ENCODE measurements at places on chromosomes 7 and 10.
A peak's percentile ranks its signal among the peaks of the same experiment; 100 is the strongest.

DNA sequence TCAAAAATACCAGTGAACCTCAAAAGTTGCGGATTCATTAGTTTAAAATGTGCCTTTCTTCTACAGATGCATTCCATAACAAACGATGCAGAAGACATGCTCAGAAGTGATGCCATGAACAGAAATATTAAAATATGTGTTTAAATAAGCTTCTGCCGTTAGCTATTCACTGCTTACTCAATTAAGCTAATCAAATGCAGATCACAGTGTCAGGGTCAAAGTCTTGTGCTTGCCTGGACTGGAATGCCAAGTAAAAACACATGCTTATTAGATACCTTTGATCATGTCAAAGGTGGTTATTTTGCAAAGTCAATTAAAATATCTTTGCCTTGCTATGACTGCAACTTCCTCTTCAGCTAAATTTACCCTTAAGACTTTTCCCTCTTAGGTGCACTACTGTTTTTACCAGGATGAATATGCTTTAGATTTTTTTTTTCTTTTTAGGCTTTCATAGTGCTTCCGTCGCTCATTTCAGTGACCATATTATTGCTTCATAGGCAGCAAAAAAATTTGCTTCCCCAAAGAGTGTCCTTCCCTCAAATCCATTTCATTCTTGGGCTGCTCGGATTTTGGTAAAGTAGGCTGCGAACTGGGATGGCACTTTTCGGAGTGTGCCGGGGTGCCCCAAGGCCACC lies 905 bp downstream of the ASB13 start:
- DNase-seq = no peak

DNA sequence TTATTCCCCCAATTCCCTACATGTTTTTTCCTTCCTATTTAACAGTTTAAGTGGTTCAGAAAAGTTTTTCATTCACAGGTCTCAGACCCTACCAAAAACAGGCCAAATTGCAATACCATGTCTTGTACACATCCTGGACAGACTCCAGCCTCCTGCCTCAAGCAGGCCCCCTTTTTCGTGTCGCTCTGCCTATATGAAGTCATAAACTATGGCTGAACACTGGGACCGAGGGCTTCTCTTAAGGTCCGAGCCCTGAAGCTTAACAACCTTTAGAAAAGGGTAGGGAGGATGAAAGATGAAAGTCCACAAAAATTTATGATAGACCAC lies 1.4 kb downstream of the FBXW4 start:
- no peak for DNase-seq

DNA sequence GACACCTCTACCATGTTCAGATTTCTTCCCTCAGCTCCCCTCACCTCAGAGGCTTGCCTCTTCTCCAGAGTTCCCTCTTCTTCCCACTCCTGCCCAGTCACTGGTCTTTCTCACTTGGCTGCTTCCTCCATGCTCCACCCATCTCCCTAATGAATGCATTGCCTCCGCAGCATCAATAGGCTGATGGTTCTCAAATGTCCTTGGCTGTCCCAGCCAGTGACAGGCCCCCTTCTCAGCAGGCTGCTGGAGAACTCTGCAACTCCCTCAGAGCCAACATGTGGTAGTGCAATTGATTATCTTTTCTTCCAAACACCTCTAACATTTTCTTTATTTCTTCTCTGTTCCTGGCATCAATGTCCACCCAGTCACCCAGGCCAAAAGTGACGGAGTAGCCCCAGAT lies 218.2 kb downstream of the RELN start:
- no peak for DNase-seq

DNA sequence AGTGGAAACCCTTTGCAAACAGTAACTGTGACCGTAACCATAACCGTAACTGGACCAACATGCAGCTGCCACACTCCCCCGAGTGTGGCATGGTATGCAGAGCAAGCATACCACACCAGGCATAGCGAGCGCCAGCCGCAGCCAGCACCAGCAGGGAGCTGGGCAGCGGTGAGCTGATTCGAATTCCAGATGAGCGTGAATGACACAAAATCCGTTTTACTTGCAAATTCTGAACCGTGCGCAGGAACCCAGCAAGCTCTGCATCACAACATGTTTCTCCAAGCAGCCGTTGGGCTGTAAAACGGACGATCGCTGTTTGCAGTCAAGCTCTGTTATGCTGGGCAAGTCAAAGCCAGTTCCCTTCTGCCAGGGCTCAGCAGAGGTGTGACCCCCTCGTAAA lies 111.1 kb downstream of the OAT start:
- no peak for DNase-seq

GRCh38 chr10:131559450-131559911 lies 248.0 kb upstream of the TCERG1L start:
- no peak for DNase-seq

DNA sequence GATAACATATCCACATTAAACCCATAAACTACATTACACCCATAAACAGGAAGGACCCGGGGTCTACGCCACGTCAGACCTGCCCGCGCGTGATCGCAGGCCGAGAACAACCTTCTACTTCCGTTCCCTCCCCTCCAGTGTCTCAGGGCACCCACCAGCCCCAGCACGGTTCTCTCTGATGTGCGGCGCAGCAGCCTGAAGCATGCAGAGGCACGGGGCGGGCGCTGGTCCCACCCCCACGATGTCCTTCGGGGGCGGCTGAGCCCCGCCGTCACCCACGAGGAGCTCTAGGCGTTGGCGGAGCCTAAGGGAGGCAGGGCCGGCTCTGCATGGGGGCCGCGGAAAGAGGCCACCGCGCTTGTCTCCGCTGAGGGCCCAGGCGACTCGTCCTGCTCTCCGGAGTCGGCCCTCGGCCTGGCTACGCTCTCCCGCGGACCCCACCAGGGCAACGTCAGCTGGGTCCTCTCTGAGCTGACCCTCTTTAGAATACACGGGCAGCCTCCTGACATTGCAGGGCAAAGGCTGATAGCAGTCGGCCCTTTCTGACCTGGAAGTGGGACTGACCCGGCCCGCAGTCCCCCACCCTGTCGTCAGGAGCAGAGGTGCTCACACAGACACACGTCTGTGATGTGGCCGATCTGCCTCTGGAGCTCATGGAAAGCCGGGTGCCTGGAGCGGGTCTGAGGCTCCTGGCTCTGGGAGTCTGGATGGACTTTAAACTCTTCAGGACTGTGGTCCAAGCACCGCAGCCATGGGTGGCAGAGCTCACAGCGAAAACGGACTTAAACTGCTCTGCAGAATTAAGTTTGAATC lies 65.6 kb upstream of the ADGRA1 start:
- DNase-seq = no peak

- DNase-seq = no peak
Observed at GRCh38 chr7:83957333-83957732, 237.3 kb downstream of the SEMA3A start.

GRCh38 chr7:139730746-139731612 lies 46.8 kb downstream of the HIPK2 start:
- peak; percentile 35 for DNase-seq

- DNase-seq = no peak
Observed at GRCh38 chr7:98922392-98923187, 44.3 kb downstream of the TRRAP start.
